ENCODE measurements at places on chromosomes 5 and 9.

- no peak for DNase-seq
Observed at GRCh38 chr5:135179308-135179980, 145.4 kb upstream of the PITX1 start.

- no peak for DNase-seq
Observed at GRCh38 chr5:56281489-56282165, 48.5 kb upstream of the ANKRD55 start.

GRCh38 chr5:71955723-71956122, 151.6 kb upstream of the MAP1B start:
- no peak for DNase-seq

GRCh38 chr5:54832045-54832444, 153.3 kb downstream of the ESM1 start:
- DNase-seq: no peak

GRCh38 chr9:124710766-124711165, 60.3 kb downstream of the NR6A1 start:
- DNase-seq: no peak

- DNase-seq: no peak
Observed at GRCh38 chr9:98372077-98372836, 116.8 kb upstream of the TBC1D2 start.
